ENCODE measurements at places on chromosomes 5 and 9. TPM values are rescaled to one million over a fixed set of nuclear protein-coding genes. Genes with fewer than 3 reads are reported as not detected.

The SPOCK1 gene
- polyA plus RNA-seq, result 103 TPM

The OTULINL gene
- polyA plus RNA-seq, result 1.3 TPM

The SMAD5 gene
- 13.3 TPM for polyA plus RNA-seq

The PCDHB2 gene
- 8.3 TPM for polyA plus RNA-seq

The NUTM2G gene
- not detected for polyA plus RNA-seq

The NEUROG1 gene
- not detected for polyA plus RNA-seq

The RNF20 gene
- polyA plus RNA-seq, result 26.9 TPM

The MUSK gene
- not detected for polyA plus RNA-seq

The PAEP gene
- polyA plus RNA-seq, result not detected

The DDX4 gene
- not detected for polyA plus RNA-seq

The BNIP1 gene
- 42.9 TPM for polyA plus RNA-seq

The CYLC2 gene
- polyA plus RNA-seq, result not detected

The GLRA1 gene
- polyA plus RNA-seq, result 0.35 TPM

The ZNF454 gene
- 1.6 TPM for polyA plus RNA-seq

The FOXD4L4 gene
- polyA plus RNA-seq, result not detected

The FGF1 gene
- polyA plus RNA-seq, result 4.4 TPM

The TMEM174 gene
- polyA plus RNA-seq, result not detected

The TAF11L9 gene
- not detected for polyA plus RNA-seq

The NR4A3 gene
- 3.0 TPM for polyA plus RNA-seq

The PCDHB15 gene
- polyA plus RNA-seq, result 30.0 TPM

The ZBTB26 gene
- 0.74 TPM for polyA plus RNA-seq
